ENCODE measurements at places on chromosomes 11 and 22.

GRCh38 chr11:22079133-22079872, 113.6 kb upstream of the ANO5 start:
- no peak overlapping the region for H3K27ac ChIP-seq
- DNase-seq: no peak
- H3K27me3 ChIP-seq: no peaks in the 10 kb centered on the region
- no peaks in the 10 kb centered on the region for H3K4me1 ChIP-seq
- H3K36me3 ChIP-seq: no peaks in the 10 kb centered on the region

- no peaks in the 10 kb centered on the region for H3K36me3 ChIP-seq
- H3K27ac ChIP-seq: no peak overlapping the region
- no peak overlapping the region for H3K4me3 ChIP-seq
- no peaks in the 10 kb centered on the region for H3K27me3 ChIP-seq
- DNase-seq: no peak
- H3K4me1 ChIP-seq: no peaks in the 10 kb centered on the region
Observed at GRCh38 chr11:113496026-113496651, 20.9 kb upstream of the DRD2 start.

- H3K27ac ChIP-seq: no peak overlapping the region
- H3K4me3 ChIP-seq: no peak overlapping the region
- H3K36me3 ChIP-seq: peaks cover 27% of the 10 kb centered on the region
- DNase-seq: no peak
- H3K4me1 ChIP-seq: peaks cover 17% of the 10 kb centered on the region
Observed at GRCh38 chr11:70402016-70402415, 3.7 kb downstream of the CTTN start.

- H3K4me1 ChIP-seq: peaks cover 34% of the 10 kb centered on the region
- H3K27ac ChIP-seq: peak overlapping the region; percentile 100
- peaks cover 27% of the 10 kb centered on the region for H3K36me3 ChIP-seq
- peak overlapping the region; percentile 41 for H3K4me3 ChIP-seq
- DNase-seq: peak; percentile 60
- H3K27me3 ChIP-seq: no peaks in the 10 kb centered on the region
Observed at GRCh38 chr22:50293441-50294318, 13.8 kb downstream of the PLXNB2 start.

- DNase-seq: no peak
- H3K4me1 ChIP-seq: peaks cover 5% of the 10 kb centered on the region
- no peak overlapping the region for H3K27ac ChIP-seq
Observed at GRCh38 chr22:39242595-39243438, 2.0 kb downstream of the PDGFB start.

- DNase-seq: no peak
- H3K27me3 ChIP-seq: peaks cover 10% of the 10 kb centered on the region
- no peaks in the 10 kb centered on the region for H3K36me3 ChIP-seq
- H3K4me1 ChIP-seq: peaks cover 27% of the 10 kb centered on the region
- no peak overlapping the region for H3K4me3 ChIP-seq
Observed at GRCh38 chr11:45085646-45086501, 60.6 kb upstream of the PRDM11 start.

GRCh38 chr11:64787526-64788320, 9.4 kb upstream of the SF1 start:
- H3K36me3 ChIP-seq: peaks cover 17% of the 10 kb centered on the region
- no peak overlapping the region for H3K4me3 ChIP-seq
- H3K4me1 ChIP-seq: no peaks in the 10 kb centered on the region
- H3K27me3 ChIP-seq: no peaks in the 10 kb centered on the region
- no peak overlapping the region for H3K27ac ChIP-seq
- DNase-seq: peak; percentile 33

All from IMR-90 (cell line).